ENCODE measurements at places on chromosomes 16 and 17.

GRCh38 chr17:42251115-42251514 lies 25.1 kb downstream of the STAT5B start:
- no peak for DNase-seq
- H3K4me3 ChIP-seq: no peak overlapping the region
- peaks cover 62% of the 10 kb centered on the region for H3K4me1 ChIP-seq
- H3K27ac ChIP-seq: no peak overlapping the region

DNA sequence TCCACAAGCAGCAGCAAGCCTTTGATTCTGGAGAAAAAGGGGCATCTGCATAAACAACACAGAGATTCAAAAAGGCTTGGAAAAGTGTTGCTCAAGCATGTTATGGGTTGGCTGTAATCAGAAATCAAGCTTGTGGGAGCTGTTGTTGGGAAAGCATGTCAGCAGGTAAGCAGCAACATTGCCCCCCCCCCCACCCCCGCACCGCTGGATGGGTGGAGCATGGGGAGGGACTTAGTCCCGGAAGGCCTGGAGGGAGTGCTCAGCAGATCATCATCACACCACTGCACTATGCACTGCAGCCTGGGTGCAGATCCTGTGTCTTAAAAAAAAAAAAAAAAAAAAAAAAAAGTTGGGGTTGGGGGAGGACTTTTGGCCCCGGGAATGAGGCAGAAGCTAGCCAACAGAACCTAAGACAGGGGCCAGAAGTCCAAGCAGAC lies 16.8 kb upstream of the AKAP1 start:
- no peaks in the 10 kb centered on the region for H3K4me1 ChIP-seq
- H3K4me3 ChIP-seq: no peak overlapping the region
- no peaks in the 10 kb centered on the region for H3K27me3 ChIP-seq
- no peak overlapping the region for H3K27ac ChIP-seq

DNA sequence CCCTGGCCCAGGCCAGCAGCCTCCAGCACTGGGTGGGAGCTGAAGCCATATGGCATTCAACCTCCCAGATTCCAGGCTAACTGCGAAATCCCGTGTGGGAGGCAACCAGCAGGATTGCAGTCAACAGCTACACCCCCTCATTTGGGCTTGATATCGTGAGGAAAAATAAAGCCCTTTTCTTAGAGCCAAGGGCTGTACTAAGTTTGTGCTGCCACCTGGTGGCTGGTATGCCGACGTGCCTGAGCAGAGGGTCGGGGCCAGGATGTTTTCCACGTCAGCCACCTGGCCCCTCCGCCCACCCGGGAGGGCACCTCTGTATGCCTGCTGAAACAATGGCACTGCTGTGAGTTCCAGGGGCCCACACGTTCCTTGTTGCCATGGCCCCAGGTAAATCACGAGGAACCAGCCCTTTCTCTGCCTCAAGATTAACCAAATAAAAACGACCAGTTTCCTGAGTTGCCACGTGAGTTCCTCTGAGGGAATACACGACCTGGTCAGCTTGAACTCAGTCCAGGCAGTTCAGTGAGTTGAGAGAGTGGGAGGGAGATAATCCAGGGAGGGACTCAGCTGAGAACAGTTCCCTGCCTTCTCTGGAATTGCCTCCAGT lies 9.0 kb downstream of the TMEM98 start:
- H3K4me3 ChIP-seq: no peak overlapping the region
- no peaks in the 10 kb centered on the region for H3K36me3 ChIP-seq
- H3K27me3 ChIP-seq: no peaks in the 10 kb centered on the region
- H3K27ac ChIP-seq: peak overlapping the region; percentile 12
- DNase-seq: no peak

- no peak for DNase-seq
- H3K4me3 ChIP-seq: no peak overlapping the region
- H3K4me1 ChIP-seq: peaks cover 66% of the 10 kb centered on the region
- H3K27me3 ChIP-seq: no peaks in the 10 kb centered on the region
These were observed 950 bp upstream of the MYO1C start for GRCh38 chr17:1493291-1493980.

DNA sequence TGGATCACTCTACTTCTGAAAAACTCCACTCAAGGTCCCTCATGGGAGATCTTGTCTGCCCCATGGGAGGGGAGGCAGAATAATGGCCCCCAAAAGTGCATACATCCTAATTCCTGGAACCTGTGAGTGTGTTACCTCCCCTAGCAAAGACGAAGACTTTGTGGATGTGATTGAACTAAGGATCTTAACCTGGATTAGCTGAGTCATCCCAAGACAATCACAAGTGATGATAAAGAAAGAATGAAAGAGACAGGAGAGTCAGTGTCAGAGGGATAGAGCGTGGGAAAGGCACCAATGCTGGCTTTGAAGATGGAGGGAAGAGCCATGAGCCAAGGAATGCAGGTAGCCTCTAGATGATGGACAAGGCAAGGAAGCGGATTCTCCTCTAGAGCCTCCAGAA lies 374.7 kb upstream of the DYNLRB2 start:
- DNase-seq: no peak
- H3K27ac ChIP-seq: no peak overlapping the region
- no peak overlapping the region for H3K4me3 ChIP-seq
- H3K36me3 ChIP-seq: no peaks in the 10 kb centered on the region
- H3K4me1 ChIP-seq: no peaks in the 10 kb centered on the region

DNA sequence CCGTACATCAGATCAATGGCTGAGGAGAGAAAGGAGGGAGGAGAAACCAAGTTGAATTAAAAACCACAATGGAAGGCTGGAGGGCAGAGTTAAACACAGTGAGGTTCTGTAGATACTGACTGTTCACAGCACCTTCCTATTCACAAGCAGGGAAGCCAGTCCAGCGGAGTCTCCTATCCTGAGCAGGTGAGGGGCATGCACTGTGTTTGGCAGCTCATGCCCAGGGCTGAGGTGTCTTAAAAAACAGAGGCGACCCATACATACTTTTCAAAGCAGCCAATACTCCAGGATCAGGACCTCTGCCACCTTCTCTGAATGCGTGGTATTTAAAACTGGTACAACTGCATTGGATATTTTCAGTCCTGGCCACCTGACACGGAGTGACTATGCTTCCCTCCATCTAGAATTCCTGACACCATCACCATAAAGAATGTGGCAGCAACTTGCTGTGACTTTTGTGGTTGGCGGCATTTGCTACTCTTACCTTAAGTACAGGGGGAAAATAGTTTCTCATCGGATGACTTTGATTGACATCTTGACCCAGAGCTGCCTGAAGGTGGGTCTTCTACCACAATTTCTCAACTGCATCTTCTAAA lies 21.5 kb downstream of the USP22 start:
- H3K4me3 ChIP-seq: no peak overlapping the region
- no peak for DNase-seq
- H3K27ac ChIP-seq: no peak overlapping the region
- H3K4me1 ChIP-seq: peaks cover 49% of the 10 kb centered on the region
